ENCODE measurements at places on chromosomes 12 and 14.
A peak's percentile ranks its signal among the peaks of the same experiment; 100 is the strongest.

- DNase-seq: peak; percentile 52
These were observed 23.6 kb upstream of the WNK1 start for GRCh38 chr12:728781-729180.

- no peak for DNase-seq
These were observed 12.5 kb upstream of the CLEC4E start for GRCh38 chr12:8553088-8553627.

- no peak for DNase-seq
These were observed 36.6 kb upstream of the CLMN start for GRCh38 chr14:95356245-95356869.

DNA sequence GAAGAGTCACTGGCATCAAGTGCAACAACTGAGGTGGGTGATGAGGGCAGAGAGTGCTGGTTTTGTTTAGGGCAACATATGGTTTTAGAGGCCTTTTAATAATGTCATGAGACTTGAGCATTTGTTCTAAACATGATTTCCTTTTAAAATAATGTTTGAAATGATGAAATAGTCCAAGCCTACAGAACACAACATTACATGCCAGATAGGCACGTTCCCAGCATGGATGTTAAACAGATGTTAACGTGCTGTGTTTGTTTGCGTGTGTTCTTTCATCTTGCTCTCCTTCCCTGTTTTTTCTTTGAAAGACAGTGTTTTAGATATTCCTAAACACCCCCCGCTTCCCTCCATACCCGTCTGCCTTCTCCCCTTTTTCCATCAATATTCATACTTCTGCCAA is 82.3 kb downstream of the RGS6 start:
- DNase-seq: no peak
